K562 (cell line): ENCODE measurements at places on chromosomes 3 and 15.

DNA sequence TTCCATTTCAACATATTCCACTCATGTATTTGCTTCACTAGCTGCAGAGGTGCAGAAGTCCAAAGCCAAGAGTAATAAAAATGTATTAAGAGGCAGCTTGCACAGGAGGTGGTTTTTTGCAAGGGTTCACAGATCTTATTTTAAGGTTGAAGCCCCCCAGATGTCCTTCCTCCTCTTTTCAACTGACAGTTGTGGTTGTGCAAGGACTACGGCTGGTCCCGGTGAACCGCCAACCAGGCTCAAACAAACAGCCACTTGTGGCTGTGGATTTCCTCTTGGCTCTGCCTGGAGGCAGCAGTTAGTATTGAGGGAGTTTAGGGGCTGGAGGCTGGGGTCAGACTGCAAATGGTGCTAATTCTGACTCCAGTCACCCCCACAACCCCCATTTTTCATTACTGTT, 240.7 kb upstream of the TBC1D5 start:
- no peak for DNase-seq

DNA sequence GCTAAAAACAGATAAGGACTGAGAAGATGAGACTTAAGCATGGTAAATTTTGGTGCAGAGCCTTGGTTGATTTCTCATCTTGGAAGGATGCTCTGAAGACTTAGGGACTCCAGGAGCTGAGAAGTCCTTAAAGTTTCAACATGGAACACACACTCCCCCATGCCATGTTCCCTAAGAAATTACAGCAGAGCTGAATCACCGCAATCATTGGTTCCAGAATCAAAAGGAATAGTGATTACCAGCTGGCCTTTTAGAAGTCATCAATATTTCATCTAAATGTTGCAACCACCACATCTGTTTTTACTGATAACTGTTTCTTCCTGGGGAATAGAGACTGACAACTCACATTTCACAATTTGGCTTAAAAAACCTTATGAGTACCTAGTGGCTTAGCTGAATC, 229.3 kb downstream of the MINAR1 start:
- no peak for DNase-seq

DNA sequence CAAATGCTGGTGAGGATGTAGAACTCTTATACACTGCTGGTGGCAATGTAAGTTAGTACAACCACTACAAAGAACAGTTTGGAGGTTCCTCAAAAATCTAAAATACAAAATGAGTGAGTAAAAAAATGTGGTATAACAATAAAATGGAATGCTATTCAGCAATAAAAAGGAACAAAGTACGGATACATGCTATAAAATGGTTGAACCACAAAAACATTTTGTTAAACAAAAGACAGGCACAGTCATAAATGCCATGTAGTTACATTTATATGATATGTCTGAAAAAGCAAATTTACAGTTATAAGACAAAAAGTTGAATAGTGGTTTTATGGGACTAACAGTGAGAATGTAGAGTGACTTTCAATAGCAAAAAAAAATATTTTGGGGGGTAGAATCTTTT, 285.8 kb downstream of the TBC1D5 start:
- no peak for DNase-seq

GRCh38 chr3:46661776-46662766, 31.4 kb downstream of the ALS2CL start:
- DNase-seq = no peak

GRCh38 chr3:43327582-43327979, 41.2 kb downstream of the SNRK start:
- no peak for DNase-seq

GRCh38 chr3:172839679-172840078, 89.2 kb downstream of the ECT2 start:
- DNase-seq = no peak

- no peak for DNase-seq
Measured at GRCh38 chr3:18153571-18154173, 271.5 kb downstream of the SATB1 start.

DNA sequence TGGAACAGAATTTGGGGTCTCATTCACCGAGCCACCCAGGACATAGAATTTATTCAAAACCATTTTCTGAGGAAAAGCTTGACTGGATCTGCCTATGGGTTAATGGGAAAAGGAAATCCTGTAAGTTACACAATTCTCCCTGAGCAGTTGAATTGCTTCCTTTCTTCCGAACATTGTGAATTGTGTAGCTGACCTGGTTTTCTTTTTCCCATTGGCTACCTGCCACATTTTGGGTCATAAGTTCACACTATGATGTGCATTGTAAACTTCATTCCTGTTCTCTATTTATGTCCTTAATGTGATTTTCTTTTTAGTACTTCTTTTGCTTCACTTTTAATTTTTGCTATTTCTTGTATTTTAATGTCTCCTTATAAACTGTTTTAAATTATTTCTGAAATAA, 386.0 kb upstream of the LRRC3B start:
- no peak for DNase-seq

- DNase-seq = no peak
Measured at GRCh38 chr3:43132193-43132592, 26.3 kb upstream of the POMGNT2 start.

GRCh38 chr3:112327371-112327951, 5.5 kb upstream of the CD200 start:
- DNase-seq = no peak

DNA sequence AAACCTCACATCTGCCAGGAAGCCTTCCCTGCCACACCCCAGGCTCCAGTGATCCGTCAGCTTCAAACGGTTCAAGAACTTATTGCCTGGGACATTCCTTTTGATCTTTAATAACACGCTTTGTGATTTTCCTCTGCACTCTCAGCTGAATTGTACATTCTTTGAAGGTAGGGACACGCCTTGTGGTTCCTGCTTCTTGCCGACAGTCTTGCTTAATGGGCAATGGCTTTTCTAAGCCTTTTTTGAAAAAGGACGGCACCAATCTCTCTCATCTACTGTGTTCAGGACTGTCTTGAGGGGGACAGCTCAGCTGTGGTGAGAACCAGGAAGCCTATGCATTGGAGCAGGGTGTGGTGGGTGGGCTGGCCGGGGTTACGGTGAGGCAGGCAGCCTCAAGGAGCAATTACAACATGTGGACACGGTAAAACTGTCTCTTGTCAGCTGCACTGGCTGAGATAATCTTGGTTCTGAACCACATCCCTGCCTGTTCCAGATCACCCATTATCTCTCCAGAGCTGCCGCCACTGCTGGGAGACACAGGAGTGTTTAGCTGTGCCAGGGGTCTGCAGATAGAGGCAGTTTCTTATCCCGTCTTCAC, 46.0 kb upstream of the GLCE start:
- peak; percentile 32 for DNase-seq
